ENCODE measurements at places on chromosomes 11 and 22. TPM values are rescaled to one million over a fixed set of nuclear protein-coding genes. Genes with fewer than 3 reads are reported as not detected.

The SLN gene
- total RNA-seq: not detected

The CDC42BPG gene
- 16.4 TPM for total RNA-seq

The DBX1 gene
- not detected for total RNA-seq

The OR6A2 gene
- total RNA-seq: 0.38 TPM

The SCGB1C1 gene
- total RNA-seq: not detected

The PLEKHB1 gene
- total RNA-seq: 0.22 TPM

The TPCN2 gene
- total RNA-seq: 10.2 TPM

The OR6M1 gene
- total RNA-seq: not detected

The ADM2 gene
- total RNA-seq: 1.5 TPM

The ISX gene
- not detected for total RNA-seq

The WNT7B gene
- 27.0 TPM for total RNA-seq

The FOLR3 gene
- not detected for total RNA-seq

The B4GALNT4 gene
- 0.97 TPM for total RNA-seq

Measured in esophagus squamous epithelium (tissue), 5 donors.